Anterior cingulate cortex (tissue), 58 donors: ENCODE measurements at places on chromosomes 12 and 14.

DNA sequence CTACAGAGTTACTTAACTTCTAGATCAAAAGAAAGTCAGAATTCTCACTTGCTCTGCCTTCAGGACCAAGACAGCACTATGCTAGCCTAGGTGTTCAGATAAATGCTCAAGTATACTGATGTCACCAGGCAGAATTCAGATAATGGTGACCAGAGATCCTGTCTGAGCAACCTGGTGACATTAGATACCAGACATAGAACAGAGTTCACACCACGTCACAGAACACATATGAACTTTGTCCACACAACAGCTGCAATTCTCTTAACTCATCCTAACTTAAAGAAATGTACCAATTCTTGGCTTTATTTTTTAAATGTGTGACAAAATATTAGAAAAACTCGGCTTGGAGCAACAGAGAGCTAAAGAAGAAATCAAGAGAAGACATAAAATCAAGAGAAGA lies 58.1 kb downstream of the GCH1 start:
- DNase-seq: no peak

- DNase-seq: no peak
These were observed 102.1 kb downstream of the MYRFL start for GRCh38 chr12:69927164-69927563.

DNA sequence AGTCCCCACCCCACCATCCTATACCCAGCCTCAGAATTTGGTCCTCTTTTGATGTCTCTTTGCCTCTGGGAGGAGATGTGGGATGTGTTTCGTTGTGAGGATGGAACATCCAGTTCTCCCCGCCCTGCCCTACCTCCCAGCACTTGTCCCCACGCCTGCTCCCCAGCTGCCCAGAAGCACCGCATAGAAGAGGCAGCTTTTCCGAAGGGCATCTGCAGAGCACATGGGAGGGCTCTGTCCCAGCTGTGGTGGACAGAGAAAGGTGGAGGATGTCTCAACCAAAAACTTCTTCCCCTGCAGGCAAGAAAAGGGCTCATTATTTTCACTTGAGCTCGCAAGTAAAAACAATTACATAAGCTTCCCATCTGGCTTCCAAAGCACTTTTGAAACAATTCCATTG lies 302.6 kb downstream of the PCNX1 start:
- DNase-seq: no peak

DNA sequence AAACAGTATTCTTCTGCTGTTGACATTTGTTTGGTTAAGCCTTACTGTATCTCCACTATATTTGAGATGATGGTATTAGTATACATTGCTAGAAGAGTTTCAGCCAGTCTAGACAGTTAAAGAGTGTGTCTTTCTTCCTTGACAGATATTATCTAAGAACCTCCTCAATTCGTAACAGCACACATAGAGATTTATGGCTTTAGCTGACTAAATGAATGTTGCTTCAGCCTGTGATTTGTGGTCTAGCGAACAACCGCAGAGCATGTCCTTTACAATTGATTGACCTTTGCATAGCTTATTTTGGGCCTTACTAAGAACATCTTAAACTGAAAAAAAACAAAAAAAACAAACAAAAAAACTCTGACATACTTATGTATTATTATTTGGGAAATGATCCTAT lies 122.2 kb downstream of the DAAM1 start:
- no peak for DNase-seq

GRCh38 chr12:27285403-27285802 lies 41.3 kb downstream of the STK38L start:
- no peak for DNase-seq
